ACHN (cell line): ENCODE measurements at places on chromosomes 2 and 18.

GRCh38 chr18:63834471-63835113, 52.9 kb upstream of the SERPINB2 start:
- DNase-seq: no peak

DNA sequence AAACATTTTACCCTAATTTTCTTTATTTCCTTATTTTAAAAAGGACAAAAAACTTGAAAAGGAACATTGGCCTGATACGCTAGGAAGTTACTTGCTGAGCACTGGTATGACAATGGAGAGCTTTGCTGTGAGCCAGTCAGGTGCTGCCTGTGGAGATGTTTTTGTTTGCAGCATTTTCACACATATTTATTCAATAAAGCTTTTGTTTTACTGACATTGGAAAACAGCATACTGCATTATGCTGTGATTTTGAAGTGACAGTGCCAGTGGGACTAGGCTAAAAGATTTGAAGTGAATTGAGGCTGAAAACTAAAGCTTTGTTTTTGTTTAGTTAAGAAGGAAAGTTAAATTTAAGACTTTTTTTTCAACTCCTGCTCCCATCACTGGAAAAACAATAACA, 470.7 kb upstream of the ZEB2 start:
- DNase-seq: no peak

DNA sequence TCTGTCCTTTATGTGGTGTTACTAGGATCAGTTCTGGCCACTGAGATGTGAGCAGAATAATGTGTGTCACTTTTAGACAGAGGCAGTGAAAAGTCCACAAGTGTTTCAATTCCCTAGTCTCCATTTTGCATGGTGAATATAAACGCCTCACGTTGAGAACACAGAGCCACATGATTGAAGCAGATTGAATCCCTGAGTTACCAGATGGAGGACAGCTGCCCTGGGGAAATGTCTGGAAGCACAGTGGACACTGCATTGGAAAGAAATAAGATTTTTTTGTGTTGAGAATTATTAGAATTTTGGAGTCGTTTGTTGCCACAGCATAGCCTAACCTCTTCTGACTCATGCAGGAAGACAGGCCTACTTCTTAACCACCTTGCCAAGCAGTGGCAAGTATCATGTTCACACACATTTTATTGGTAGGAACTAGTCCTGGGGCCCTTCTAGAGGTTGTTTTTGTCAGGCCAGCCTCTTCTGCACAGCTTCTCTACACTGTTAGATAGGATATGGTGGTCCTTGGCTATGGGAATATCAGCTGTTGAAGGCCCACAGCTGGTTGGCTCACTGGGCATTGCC, 188.6 kb downstream of the TMEM182 start:
- no peak for DNase-seq

- DNase-seq: peak; percentile 8
These were observed 37.0 kb upstream of the FOSL2 start for GRCh38 chr2:28355521-28356094.
